ENCODE measurements at places on chromosomes 1 and 21.

DNA sequence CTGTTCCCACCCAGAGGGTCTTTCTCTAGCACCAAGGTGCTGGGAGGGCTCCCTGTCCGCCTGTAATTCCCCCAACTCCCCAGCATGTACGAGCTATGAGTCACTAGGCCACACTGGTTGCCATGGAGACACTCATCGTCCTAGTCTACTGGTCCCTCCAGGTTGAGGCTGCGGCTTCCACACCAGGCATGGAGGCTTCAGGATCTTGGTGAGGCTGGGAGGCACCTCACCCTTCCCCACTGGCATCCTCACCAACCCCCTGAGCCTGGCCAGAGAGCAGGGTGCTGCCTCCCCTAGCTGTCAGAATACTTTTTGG lies 75.6 kb upstream of the KAZN start:
- DNase-seq = no peak

GRCh38 chr1:15997637-15998280 lies 6.3 kb upstream of the SRARP start:
- no peak for DNase-seq

- DNase-seq = no peak
These were observed 13.1 kb upstream of the VAMP4 start for GRCh38 chr1:171754971-171755370.

DNA sequence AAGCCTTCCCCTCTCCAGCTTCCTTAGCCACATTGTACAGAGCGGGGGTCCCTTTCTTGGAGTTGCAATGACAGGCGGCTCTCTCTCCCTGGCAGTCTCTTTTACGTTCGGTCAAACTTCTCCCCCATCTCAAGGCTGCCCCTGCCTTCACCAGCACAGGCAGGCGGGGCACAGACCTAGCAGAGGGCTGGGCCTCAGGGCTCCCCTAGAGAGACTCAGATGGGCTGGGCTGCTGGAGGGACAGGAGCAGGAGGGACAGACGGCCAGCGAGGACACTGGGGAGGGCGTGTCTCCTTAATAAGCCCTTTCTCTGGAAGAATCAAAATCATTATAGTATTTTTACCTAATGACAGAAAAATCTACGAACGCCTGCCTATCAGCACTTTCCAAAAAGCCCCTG lies 79.6 kb downstream of the CASZ1 start:
- no peak for DNase-seq

DNA sequence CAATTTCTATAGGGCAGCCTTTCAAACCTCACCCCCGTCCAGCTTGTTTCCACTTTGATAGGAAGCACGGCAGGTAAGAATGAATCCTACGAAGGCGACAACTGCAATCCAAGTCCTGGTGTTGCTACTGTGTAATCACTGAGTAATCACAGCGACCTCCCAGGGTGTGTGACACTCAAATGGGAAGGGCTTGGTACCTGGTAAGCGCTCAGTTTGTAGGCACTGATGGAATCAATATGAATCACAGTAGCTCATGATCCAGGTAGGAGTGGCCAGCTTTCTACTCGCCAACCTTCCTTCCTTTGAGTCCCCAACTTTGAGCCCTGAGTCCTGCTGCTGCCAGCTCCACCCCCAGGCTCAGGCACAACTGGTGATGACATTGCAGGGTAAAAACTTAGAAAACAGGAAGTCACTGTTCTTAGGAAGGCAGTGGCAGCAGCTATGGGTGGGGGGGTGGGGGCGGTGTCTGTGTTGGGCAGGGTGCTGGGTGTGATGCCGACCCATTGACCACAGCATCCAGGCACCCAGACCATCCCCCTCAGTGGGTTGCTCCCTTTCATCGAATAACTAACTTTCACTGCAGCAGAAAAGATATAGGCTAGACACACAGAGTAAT lies 70.7 kb downstream of the CD247 start:
- DNase-seq = peak; percentile 68

- DNase-seq = no peak
These were observed 283.0 kb downstream of the LRRIQ3 start for GRCh38 chr1:73914951-73915350.

Data from activated naive CD4-positive, alpha-beta T cell treated with anti-CD3 and anti-CD28 coated beads, Interleukin-2, amount 50 U/mL, for 16 hours (primary cell).